ENCODE measurements at places on chromosomes 7 and 10.

DNA sequence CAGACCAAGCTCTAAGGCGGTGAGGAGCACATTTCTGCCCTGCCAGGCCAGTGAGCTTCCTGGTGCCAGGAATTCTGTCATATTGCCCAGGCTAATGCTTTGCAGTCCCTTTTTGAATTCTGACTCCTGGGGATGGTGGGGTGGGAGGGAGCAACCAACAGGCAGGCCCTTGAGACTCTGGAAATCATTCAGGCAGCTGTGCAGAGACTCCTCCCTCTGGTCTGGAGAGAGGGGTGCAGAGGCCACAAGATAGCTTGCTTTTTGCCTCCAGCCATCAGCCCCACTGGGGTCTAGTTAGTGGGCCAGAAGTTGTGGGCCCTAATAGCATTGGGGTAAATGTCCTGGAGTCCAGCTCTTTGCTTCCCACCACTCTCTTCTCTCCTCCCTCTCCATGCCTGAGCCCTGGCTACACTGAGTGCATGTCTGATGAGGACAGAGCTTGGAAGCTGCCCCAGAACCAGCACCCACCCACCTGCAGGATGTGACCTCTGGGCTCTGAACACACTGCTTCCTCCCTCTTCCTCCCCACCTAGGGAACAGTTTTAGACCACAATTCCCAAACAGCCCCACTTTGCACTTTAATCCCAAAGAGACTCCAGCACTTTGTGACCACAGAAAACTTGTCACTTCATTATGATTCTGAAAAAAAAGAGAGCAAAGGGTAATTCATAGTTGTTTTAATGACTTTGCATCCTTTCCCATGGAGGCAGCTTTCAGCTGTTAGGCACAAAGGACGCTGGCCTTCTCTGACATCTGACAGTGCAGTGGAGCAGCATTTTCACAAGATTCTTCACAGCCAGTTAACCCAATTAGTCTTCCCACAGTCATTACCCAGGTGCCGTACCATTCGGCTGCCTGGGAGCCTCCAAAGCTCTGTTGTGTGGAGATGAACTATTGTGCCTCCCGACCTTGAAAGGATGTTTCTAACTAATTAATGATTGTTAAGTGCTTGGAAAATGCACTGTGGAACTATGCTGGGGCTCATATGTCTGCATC lies 262.5 kb downstream of the TRIL start:
- no peak for DNase-seq

GRCh38 chr7:1569440-1569832 lies 396 bp downstream of the PSMG3 start:
- DNase-seq, result no peak

DNA sequence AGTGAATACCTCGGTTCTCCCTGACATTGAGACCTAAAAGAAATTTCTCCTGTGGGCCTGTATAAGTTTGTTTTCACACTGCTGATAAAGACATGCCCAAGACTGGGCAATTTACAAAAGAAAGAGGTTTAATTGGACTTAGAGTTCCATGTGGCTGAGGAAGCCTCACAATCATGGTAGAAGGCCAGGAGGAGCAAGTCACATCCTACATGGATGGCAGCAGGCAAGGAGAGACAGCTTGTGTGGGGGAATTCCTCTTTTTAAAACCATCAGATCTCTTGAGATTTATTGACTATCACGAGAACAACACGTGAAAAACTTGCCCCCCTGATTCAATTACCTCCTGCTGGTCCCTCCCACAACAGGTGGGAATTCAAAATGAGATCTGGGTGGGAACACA lies 6.7 kb downstream of the TMEM72 start:
- no peak for DNase-seq

GRCh38 chr7:2660359-2661095 lies 27.5 kb upstream of the AMZ1 start:
- no peak for DNase-seq

GRCh38 chr10:75469006-75469616 lies 37.7 kb downstream of the LRMDA start:
- DNase-seq, result no peak

- DNase-seq, result no peak
Observed at GRCh38 chr7:134669388-134669787, 22.7 kb downstream of the BPGM start.

- DNase-seq, result peak; percentile 96
Observed at GRCh38 chr7:155205368-155206317, 92.0 kb upstream of the INSIG1 start.

- DNase-seq, result peak; percentile 9
Observed at GRCh38 chr10:58209669-58210068, 58.0 kb downstream of the IPMK start.

DNA sequence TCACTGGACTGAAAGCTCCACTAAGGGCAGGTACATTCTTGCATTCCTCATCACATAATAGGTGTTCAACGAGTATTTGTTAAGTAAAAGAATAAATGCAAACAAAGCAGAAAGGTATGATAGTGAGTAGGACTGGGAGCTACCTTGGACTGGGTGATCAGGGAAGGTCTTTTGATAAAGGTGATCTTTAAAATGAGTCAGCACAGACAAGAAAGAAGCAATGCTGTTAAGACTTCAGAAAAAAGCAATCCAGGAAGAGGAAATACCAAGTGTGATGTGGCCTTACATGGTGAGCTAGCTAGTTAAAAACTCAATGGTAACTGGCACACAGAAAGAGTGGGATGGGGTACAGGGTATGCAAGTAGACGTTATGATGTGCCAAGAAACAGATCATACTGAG lies 40.1 kb downstream of the TSPAN12 start:
- no peak for DNase-seq

GRCh38 chr10:10985361-10985760 lies 32.3 kb upstream of the CELF2 start:
- no peak for DNase-seq

- DNase-seq, result no peak
Observed at GRCh38 chr10:98339799-98340198, 71.8 kb upstream of the LOXL4 start.

GRCh38 chr10:69317626-69318105 lies 39.4 kb downstream of the HK1 start:
- no peak for DNase-seq

GRCh38 chr7:31663072-31663471 lies 23.9 kb upstream of the PPP1R17 start:
- DNase-seq, result no peak

- DNase-seq, result no peak
Observed at GRCh38 chr7:49172639-49173038, 248.3 kb downstream of the CDC14C start.
